ENCODE measurements at places on chromosomes 16 and 17. TPM values are rescaled to one million over a fixed set of nuclear protein-coding genes. Genes with fewer than 3 reads are reported as not detected.

MKS1 gene
- 13.2 TPM for total RNA-seq

ZP2 gene
- not detected for total RNA-seq

SLFN11 gene
- 70.3 TPM for total RNA-seq

G6PC1 gene
- total RNA-seq, result not detected

SLFN14 gene
- total RNA-seq, result not detected

CARHSP1 gene
- 155 TPM for total RNA-seq

HAS3 gene
- 13.5 TPM for total RNA-seq

RHBDF1 gene
- 43.6 TPM for total RNA-seq

DNAH9 gene
- total RNA-seq, result not detected

LRRC75A gene
- total RNA-seq, result 4.5 TPM

FOXO3B gene
- total RNA-seq, result 1.3 TPM

KRTAP4-5 gene
- total RNA-seq, result not detected

FZD2 gene
- 0.16 TPM for total RNA-seq

NPIPA2 gene
- total RNA-seq, result 1.3 TPM

OR1A1 gene
- total RNA-seq, result not detected

CDYL2 gene
- total RNA-seq, result 38.6 TPM

C17orf67 gene
- 3.3 TPM for total RNA-seq

CA10 gene
- not detected for total RNA-seq

TMEM92 gene
- under 0.01 TPM for total RNA-seq

CLEC3A gene
- total RNA-seq, result not detected

ZPBP2 gene
- total RNA-seq, result not detected

RNF112 gene
- 0.25 TPM for total RNA-seq

SLC26A11 gene
- 6.0 TPM for total RNA-seq

HLF gene
- not detected for total RNA-seq

DNAI2 gene
- not detected for total RNA-seq

CA4 gene
- total RNA-seq, result 1.0 TPM

EIF3C gene
- total RNA-seq, result 220 TPM

CRHR1 gene
- not detected for total RNA-seq

TMC5 gene
- total RNA-seq, result not detected
